ENCODE measurements at places on chromosomes 5 and 9.

GRCh38 chr5:126534553-126534952 is 60.5 kb downstream of the ALDH7A1 start:
- DNase-seq, result no peak

DNA sequence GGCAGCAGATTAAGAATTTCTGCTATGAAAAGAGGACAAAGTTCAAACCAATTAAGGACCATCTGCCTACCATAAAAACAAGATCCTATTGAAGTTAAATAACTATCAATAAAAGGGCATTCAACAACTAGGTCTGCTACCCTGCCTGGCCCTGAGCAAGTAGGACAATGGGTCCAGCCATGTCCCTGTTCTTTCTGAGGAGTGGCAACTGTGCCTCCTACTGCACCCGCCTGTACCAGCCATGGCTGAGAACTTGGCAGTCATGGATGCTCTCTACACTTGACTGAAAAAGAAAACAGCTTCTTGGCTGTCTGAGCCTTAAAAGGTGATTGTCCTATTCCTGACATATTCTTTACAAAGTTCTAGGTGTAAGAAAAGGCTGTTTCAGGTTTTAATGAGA is 652.4 kb downstream of the PDE4D start:
- no peak for DNase-seq

DNA sequence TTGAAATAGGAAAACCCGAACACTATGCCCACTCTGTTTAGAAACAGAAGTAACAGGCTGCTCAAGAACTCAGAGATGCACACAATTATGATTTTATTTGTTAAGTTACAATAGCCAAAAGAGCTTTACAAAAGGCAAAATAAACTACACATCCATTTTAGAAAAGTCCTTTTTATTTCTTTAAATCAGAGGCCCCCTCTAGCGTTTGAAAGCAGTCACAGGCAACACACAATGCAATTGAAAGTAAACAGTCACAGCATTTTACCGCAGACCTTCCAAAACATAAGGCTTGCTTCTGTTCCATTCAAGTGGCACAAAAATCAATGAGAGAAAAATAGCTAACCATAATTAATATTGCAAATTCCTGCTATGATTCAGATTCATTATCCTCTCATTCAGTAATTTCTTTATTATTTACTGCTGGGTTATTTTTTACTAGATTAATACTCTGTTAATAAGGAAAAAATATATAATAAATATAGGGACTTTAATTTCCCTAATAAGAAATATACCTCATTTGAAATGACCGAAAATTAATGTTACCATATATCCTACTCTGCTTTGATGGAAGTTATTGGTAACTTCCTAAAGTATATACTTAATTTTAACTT is 78.3 kb downstream of the CEP120 start:
- DNase-seq, result no peak

DNA sequence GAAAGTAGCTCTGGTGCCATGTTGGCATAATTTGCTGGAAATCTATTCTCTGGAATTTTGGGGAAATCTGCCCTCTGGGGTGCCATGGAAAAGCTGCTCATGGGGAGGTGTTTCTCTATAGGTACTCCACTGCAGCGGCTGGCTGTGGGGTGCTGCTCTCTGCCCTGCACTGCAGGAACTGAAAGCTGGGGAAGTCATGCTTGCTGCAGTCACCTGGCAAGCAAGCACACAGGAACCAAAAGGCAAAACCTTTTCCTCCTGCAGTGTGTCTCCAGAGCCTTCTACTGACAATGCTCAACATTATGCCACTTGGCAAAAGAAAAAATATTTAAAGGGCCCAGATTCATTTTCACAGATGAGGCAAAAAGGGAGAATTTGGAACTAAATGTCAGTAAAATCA is 25.8 kb upstream of the CARNMT1 start:
- no peak for DNase-seq

GRCh38 chr5:107474716-107475489 is 195.8 kb downstream of the EFNA5 start:
- DNase-seq, result no peak

All from activated CD8-positive, alpha-beta memory T cell treated with anti-CD3 and anti-CD28 coated beads for 4 hours (primary cell).